NT2/D1 (cell line): ENCODE measurements at places on chromosomes 3 and 15.

GRCh38 chr3:50050361-50050760 lies 38.4 kb upstream of the RBM5 start:
- DNase-seq, result no peak

GRCh38 chr3:118629821-118630220 lies 404.8 kb downstream of the IGSF11 start:
- DNase-seq, result no peak

- DNase-seq, result no peak
These were observed 12.6 kb upstream of the IQSEC1 start for GRCh38 chr3:13085846-13086179.

- no peak for DNase-seq
These were observed 21.0 kb upstream of the CGNL1 start for GRCh38 chr15:57355259-57355658.

GRCh38 chr3:46573701-46574100 lies 7.6 kb upstream of the LRRC2 start:
- DNase-seq, result no peak

DNA sequence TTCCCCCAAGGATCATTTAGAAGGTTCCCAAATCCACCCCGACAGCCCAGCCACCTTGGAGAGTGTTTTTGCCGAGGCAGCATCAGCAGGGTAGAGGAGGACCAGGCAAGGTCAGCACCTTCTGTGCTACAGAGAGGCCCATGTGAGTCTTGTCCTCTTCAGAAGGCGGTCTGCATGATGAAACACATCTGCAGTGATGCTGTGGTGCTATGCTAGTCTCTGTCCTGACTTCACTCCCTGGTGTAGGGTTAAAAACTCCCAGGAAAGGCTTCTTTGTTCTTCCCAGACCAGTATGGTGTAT lies 87.9 kb downstream of the ITPR1 start:
- DNase-seq, result no peak

DNA sequence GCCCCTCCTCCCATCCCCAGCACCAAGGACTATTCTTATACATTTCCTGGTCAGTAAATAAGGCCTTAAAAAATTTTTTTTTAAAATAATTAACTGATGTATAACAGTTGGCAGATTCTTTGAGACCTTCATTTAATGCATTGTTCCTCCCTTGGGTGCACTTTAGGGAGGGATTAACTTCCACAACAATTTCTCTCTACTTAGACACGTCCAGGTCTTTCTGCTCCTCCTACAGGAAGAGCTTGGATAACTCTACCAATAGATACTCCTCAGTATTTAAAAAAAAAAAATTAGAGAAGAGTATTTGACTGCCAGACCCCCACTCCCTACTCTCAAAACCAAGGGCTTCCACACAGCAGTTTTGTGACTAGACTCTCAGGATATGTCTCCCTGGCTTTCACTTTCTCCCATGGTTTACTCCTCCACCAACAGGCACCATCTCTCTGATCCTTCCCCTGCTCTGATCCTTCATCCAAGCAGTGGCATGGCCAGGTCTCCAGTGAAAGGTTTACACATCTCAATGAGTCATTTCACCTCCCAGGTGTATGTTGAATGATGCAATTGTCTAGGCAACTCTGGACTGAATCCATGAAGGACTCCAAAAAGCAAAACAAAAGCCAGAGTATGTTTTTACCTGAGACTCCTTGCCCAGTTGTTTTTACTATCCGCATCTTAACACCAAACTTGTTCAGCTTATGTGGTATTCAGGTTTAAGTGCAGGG lies 7.4 kb downstream of the ZIC4 start:
- no peak for DNase-seq

DNA sequence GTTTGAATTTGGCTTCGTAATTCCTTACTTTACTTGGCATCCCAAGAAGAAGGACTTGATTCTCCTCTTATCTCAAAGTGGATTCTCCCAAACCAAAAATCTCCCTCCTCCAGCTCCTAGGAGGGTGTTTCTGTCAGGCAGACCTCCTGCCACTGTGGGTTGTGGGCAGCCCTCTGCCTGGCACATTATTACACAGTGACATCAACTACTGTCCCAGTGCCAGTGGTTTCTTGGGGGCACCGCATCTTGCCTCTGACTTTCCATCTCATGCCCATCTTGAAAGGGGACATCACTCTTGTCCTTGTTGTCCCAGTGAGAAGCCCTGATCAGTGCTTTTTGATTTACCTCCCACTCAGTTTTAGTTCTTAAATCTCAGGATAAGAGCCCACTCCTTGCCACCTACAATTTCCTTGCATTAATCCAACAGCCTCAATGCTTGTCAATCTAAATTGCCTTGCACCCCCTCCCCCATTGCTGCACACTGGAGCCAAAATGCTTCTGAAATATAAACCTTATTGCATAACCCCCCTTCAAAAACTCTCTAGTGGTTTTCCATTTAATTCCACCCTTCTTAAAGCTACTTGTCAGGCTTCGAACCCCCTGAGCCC lies 81.0 kb downstream of the TRAK1 start:
- no peak for DNase-seq

DNA sequence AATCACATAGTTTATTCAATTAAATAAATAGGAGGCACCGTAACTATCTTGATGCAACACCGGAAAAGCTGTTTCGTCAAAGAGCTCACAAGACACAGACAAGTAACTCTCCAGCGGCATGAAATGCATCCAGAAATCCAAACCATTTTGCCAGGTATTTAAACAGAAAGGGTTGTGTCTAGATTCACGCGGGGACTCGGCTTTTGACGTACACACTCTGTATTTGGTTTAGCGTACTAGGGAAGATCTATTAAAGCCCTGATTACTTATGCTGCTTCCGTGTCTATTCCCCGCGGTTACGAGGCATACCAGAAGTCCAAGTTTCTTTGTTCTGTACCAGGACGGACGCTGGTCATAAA lies 718 bp downstream of the BNIP2 start:
- no peak for DNase-seq

GRCh38 chr3:98814817-98815420 lies 51.8 kb downstream of the ST3GAL6 start:
- no peak for DNase-seq

DNA sequence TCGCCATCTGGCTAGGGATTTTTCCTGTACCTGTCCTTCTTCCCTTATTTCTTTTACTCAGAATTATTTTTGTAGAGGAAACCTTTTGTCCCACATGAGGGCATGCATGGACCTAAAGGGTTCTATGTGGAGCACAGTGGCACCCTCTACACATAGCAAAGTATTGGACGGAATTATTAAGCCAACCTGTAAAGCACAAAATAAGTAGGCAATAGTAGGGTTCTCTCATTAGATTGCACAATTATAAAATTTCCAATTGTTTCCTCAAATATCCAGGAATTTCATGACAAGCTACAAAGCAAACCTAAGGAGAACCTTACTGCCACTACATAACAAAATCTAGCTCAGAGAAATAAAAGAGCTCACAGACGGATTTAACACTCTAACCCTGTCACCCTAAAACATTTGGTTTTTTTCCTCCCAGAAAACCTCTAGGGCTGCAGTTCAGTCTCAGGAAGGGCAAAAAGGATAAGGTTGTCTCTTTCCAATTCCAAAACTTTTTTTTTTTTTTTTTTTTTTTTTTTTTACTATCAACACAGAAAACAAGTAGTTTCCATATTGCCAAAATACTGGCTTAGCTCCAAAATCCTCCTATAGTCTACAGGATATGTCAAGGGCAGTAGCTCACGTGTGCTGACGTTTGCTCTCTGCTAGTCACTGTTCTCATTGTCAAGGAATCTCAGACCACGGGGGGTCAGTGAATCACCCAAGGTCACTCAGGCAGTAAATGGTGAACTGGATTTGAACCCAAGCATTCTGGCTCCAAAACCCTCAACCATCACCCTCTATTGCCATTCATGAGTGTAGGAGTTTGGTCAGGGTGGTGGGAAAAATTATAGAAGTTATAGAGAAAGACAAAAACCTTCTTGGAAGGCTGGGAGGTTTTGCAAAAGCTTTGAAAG lies 52.3 kb downstream of the NCEH1 start:
- no peak for DNase-seq
